NCI-H1417 treated with DMSO at 0.1 percent for 48 hours (cell line): ENCODE measurements at places on chromosomes 3 and 15.

DNA sequence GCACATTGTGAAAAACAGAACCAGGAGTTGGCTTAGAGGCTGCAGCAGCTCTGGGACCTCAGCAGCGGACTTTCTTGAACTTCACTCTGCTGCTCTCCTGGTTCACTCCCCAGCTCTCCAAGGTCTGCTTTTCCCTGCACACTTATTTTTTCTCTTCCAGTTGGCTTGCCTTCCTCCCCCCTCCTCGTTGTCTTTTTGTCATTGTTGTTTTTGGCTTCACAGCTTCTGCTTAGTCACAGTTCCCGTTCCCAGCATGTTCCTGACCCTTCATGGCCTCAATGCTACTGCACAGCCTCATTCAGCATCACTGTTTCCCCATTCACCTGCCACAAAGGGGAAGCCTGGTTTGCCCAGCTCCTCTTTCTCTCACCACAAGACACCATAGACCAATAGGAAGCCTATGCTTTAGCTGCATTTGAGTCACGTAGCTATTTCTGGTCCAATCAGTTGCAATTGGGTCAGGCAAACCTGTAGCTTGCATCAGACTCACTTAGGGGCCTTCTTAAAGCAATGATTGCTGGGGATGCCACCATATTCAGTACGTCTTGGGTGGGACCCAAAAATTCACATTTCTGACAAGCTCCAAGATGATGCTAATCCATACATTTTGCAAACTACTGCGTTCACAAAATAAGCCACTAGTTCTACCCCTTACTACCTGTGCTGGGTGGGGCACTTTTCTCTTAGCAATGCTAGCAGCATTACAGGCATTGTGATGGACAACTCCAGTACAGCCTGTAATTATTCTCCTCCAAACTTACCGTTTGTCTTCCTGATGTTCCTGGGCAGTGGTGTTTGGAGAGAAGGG lies 7.8 kb upstream of the SUMF1 start:
- no peak for DNase-seq

DNA sequence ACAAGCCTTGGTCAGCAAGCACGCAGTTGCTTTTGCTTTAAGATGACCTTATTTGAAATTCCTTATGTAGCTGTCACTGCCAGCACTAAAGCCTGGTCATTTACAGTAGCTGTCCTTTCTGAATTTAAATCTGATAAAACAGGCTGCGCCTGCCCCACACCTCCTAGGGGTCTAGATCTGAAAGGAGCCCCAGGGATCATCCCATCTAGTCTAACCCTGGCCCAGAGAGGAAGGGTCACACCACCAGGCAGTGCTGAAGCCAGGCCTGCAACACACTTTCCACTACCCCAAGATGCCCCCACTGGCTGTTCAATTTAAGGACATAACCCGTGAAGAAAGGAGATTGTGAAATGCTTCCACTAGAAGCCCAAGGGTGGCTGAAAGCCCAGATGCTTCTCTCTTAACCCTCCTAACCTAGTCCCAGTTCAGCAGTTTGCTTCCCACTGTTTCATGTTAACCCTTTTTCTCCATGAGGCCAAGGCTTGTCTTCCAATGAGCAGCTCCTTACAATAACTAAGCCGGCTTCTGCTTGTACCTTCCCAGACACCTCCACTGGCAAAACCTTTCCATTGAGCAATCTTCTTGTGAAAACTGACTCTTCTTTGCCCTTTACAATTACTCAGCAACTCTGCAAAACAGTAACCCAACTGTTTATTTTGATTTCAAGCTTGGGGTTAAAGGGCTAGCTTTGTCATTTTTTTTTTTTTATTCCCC lies 198.9 kb upstream of the LPP start:
- no peak for DNase-seq

- DNase-seq: no peak
Measured at GRCh38 chr3:18016366-18016765, 273.9 kb upstream of the TBC1D5 start.

DNA sequence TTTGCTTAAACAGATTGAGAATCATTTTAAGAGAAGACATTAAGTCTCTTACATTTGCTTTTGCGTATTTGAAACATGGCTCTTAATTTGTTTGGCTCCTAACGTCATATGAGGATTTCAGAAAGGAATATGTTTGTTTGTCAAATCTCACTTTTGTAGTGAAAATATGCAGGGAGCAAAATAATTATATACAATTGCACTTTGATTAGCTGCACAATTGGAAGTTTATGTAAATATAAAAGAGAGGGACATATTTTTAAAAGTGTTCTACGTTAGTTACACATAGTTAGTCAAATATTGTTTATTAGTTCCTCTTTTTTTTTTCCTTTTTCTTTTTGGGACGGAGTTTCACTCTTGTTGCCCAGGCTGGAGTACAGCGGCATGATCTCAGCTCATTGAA lies 42.7 kb upstream of the GOLIM4 start:
- DNase-seq: no peak

- no peak for DNase-seq
Measured at GRCh38 chr15:39468331-39468730, 112.5 kb upstream of the THBS1 start.

DNA sequence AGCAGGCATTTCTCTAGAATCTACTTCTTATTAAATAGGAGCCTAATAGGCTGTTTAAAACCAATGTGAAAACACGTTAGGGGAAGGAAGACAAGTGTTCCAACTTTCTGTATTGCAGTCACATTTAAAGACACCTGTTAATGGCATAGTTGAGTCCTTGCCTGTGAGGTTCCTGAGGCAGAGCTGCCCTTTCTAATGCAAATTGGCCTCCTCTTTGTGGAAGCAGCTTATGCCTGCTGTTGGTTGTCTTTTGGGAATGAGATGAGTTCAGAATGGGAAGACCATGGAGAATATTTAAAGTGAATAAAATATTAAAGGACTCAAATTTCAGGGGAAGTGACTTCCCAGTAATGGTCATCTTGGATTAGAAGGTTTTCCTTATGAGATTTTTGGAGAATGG lies 51.2 kb downstream of the NEK11 start:
- no peak for DNase-seq

- DNase-seq: no peak
Measured at GRCh38 chr15:91787198-91787597, 66.3 kb upstream of the SLCO3A1 start.

DNA sequence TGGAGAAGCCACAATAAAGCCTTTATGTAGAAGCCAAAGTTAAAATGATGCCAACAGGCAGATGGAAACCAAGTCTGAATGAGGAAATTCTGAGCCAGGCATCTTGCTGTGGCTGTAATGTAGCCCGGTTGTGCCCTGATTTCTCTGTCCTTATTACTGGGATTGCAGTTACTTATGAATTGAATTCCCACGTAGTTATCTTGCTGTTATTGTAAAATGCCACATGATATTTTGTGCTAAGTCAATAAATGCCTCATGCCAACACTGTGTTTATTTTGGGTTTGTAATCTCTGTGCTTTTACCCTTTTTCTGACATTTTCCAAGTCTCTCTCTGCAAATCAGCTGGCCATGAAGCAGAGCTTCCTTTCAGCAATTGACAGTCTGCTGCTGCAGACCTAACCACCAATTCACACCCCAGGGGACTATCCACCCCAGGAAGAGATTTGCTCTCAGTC lies 486.1 kb upstream of the GOLIM4 start:
- DNase-seq: no peak

GRCh38 chr15:31212326-31213080 lies 111.0 kb upstream of the TRPM1 start:
- no peak for DNase-seq

- no peak for DNase-seq
Measured at GRCh38 chr3:112126511-112126911, 6.5 kb downstream of the GCSAM start.

DNA sequence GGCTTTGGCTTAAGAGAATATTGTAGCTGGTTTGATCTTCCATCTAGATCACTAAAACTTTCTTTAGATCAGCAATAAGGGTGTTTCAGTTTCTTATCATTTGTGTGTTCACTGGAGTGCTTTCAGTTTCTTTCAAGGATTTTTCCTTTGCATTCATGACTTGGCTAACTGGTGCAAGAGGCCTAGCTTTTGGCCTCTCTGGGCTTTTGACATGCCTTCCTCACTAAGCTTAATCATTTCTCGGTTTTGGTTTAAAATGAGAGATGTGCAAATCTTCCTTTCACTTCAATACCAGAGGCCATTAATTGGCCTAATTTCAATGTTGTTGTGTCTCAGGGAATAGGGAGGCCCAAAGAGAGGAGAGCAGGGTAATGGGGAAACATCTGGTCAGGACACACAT lies 30.3 kb upstream of the CCNB2 start:
- no peak for DNase-seq

GRCh38 chr3:181290941-181291340 lies 301.4 kb upstream of the DNAJC19 start:
- DNase-seq: no peak

DNA sequence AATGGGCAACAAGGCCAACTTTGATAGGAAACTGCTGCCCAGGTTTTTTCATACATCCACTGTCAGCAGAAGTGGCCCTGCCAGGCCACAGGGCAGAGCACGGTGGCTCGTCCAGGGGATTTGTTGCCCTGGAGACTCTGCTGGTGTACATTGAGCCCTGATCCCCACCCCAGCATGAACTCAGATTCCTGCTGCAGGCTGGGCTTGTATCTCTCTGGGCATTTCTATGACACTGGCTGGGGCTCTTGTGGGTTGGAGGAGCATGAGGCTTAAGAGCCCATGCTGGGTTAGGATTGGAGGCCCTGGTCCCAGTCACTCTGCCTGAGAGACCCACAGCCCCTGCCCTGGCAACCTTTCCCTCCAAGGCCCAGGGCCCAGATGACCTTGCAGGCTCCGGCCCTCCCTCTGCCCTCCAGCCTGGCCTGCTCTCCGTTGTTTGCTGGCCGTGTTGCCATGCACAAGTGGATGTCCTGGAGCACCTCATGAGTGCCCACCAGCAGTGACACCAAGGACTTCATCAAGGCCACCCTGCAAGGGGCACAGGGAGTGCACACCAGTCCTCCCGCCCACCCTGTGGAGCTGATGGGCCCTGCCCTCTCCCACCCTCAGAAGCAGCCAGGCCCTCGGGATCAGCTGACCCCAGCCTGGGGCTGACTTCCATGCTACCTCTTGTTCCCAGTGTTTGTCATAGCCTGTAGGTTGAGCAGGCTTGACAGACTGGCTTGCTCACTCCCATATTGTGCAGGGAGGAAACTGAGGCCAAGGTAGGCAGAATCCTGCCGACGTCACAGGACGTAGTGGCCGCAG lies 58.2 kb downstream of the ZNF445 start:
- DNase-seq: no peak

- no peak for DNase-seq
Measured at GRCh38 chr3:8606701-8607231, 37.8 kb downstream of the SSUH2 start.

DNA sequence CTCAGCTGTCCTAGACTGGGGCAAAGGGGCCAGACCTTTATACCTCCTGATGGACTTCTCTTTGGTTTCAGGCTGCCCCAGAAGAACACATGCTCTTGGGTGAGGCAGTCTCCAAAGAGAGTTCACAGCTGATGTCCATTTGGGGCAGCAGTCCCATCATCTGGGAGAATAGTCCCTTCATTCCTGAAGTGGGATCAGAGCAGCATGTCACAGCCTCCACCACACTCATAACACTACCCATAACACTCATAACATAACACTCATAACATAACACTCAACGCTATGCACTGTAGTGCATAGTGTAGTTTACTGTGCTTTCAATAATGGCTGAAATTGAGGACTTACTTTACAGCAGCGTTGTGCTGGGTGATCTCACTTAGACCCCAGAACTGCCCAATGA lies 36.7 kb upstream of the PLCL2 start:
- DNase-seq: no peak

GRCh38 chr3:51836606-51837005 lies 24.8 kb upstream of the IQCF2 start:
- no peak for DNase-seq

GRCh38 chr3:177711637-177712036 lies 514.4 kb upstream of the TBL1XR1 start:
- DNase-seq: no peak

- no peak for DNase-seq
Measured at GRCh38 chr15:90596943-90597342, 67.2 kb downstream of the CRTC3 start.

- no peak for DNase-seq
Measured at GRCh38 chr3:53457068-53457467, 37.3 kb upstream of the CACNA1D start.

DNA sequence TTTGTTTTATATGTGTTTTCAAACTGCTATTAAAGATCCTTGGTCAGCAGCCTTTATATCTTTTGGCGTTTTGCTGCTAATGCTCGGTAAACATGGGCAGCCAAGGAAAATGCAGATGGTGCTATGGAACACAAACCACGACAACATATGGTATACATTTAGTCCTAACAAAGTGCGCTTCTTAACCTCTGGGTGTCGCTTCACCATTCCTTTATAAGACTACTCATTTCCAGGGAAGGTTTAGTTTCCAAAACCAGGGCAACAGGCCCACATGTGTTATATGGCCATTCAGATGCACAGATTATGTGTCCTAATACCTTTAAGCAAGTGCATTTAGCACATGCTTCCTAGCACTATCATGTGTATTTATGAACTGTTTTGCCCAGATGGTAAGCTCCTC lies 14.7 kb downstream of the SHOX2 start:
- no peak for DNase-seq

- no peak for DNase-seq
Measured at GRCh38 chr3:133540896-133541674, 32.4 kb upstream of the CDV3 start.

DNA sequence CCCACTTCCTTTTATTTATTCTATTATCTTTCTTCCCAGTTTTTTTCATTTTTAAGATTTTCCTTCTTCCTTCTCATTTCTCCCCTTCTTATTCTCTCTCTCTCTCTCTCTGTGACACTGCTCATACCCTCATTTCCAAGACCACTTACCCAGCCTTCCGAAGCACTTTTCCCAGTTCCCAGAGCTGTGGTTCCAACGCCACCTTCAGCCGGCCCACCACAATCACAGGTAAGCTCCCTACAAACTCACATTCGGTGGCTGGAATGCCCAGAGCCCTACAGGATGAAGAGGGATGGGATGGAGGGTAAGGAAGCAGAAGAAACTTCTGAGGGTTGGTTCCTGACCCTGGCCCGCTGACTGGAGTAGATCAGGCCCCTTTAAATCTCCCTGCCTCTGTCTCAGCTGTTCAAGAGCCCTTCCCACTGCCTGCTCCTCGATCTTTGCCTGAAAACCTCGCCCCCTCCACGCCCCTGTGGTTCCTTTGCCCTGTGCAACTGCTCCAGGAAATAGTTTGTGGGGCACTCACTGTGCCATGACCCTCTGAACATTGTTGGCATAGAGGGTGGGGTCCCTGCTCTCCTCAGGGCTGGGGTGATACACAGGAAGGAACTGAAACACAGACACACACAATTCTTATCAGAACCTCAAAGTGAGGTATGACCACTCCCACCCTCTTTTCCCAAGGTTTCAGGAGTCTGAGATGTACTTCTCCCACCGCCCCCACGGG lies 4.8 kb downstream of the LPCAT4 start:
- no peak for DNase-seq

GRCh38 chr15:51936105-51936478 lies 35.5 kb downstream of the LEO1 start:
- DNase-seq: no peak

- no peak for DNase-seq
Measured at GRCh38 chr3:134076851-134077250, 47.1 kb upstream of the SLCO2A1 start.

- no peak for DNase-seq
Measured at GRCh38 chr3:123376451-123377242, 72.2 kb downstream of the ADCY5 start.

GRCh38 chr3:50352781-50353180 lies 2.1 kb downstream of the CYB561D2 start:
- no peak for DNase-seq
